CD4-positive, alpha-beta T cell treated with Interleukin-4 for 1 hour (primary cell): ENCODE measurements at places on chromosomes 12 and 14.

DNA sequence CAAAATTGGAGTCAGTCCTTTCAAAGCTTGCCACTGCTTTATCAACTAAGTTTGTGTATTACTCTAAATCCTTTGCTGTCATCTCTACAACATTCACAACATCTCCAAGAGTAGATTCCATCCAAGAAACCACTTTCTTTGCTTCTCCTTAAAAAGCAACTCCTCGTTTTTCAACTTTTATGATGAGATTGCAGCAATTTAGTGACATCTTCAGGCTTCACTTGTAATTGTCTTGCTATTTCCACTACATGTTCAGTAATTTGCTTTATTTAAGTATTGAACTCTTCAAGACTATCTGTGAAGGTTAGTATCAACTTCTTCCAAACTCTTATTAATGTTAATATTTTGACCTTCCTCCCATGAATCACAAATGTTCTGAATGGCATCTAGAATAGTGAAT is 747.9 kb downstream of the TMTC2 start:
- no peak for DNase-seq

DNA sequence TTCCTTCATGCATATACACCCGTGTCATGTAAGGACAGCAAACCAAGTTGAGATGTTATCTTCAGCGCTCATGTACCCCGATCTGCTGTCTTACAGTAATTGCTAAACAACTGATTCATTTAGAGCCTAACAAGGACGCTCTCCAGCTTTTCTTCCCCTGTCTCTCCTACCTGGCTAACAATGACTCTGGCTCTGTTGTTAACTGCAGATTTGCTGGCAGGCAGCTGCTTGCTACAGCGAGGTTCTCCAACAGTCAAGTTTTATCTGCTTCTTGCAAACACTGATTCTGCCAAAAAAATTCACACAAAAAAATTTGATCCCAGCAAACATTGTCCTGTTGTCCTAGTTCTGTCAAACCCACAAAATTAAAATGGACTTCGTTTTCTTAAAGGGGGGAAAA is 101.6 kb downstream of the OTX2 start:
- DNase-seq: no peak

- no peak for DNase-seq
Measured at GRCh38 chr12:19299765-19300164, 139.5 kb upstream of the AEBP2 start.

DNA sequence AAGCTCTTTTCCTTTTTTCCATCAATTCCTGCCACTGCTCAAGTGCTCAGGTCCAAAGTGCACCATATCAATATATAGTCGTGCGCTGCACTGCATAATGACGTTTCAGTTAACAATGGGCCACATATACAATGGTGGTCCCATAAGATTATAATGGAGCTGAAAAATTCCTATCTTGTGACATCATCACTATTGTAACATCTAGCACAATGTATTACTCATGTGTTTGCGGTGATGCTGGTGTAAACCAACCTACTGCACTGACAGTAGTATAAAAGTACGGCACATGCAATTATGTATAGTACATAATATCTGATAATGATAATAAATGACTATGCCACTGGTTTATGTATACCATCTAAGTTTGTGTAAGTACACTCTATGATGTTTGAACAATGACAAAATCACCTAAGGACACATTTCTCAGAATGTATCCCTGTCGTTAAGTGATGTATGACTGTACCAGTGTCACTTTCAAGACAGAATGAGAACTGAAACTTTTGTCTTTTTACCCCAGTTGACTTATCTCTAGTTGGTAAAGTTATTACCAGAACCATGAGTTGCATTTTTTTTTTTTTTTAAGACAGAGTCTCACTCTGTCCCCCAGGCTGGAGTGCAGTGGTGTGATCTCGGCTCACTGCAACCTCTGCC is 53.7 kb upstream of the INSM2 start:
- DNase-seq: no peak

DNA sequence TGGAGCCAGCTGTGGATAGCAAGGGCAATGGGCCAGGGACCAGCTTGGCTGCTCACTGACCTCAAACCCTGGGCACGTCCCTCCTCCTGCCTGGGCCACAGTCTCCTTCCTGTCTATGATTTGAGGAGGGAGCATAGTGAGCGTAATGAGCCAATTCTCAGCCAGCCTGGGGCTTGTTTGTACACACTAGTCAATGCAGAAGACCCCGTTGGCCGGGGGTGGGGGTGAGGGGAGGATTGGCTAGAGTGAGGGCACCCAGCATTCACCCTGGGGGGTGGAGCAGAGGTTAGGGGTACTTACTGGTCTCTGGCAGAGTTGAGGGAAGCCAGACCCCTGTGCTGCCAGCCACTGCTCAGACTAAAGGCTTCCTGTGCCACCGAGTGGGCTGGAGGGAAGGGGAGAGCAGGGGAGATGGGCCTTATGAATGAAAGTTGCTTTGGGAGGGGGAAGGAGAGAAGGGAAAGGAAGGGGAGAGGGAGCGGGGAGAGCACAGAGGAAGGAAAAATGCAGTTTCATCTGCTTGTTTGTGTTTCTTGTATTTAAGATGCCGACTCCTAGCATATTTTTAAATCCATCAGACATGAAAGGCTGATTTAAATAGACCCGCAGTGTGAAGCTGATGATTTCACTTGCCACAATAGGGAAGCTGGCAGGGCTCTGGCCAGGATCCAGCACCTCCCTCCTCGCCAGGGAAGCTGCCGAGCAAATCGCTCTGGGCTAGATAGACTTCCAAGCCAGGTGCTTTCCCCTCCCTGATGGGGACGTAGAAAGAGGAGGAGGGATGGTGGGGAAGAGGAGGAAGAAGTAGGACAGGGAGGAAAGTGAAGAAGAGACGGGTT is 114.0 kb downstream of the PRMT8 start:
- no peak for DNase-seq

GRCh38 chr12:117507548-117507947 is 146.1 kb upstream of the NOS1 start:
- no peak for DNase-seq

GRCh38 chr14:99696929-99697328 is 12.8 kb downstream of the CYP46A1 start:
- DNase-seq: no peak

- no peak for DNase-seq
Measured at GRCh38 chr14:32009221-32009975, 67.7 kb upstream of the ARHGAP5 start.

DNA sequence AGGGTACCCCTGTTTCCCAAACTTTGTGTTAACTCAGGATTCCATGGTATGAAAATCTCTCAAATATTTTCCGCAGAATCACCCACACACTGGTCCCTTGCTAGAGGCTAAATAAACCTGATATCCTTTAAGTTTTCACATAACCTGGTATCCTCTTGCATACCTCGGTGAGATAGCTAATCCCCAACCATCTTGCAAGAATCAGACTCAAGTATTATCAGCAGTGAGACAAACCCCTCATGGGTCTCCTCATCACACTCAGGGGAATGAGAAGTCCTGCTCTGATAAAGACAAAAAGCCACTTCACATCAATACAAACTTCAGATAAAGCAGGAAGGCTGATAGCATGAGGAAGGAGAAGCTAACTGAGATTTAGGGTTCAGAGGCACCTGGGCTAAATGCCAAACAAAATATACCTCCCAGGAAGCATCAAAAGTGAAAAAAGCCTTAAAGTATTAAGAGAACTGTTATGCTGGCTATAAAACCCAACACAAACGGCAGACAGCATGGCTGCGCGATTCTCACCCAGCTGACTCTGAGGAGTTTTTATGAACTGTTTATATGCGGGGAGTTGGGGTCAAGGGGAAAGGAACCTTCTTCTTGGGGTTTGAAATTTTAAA is 96.5 kb downstream of the FOXN3 start:
- no peak for DNase-seq

GRCh38 chr12:65885312-65885711 is 61.0 kb downstream of the HMGA2 start:
- no peak for DNase-seq

- no peak for DNase-seq
Measured at GRCh38 chr12:85580562-85581168, 255.5 kb downstream of the RASSF9 start.

GRCh38 chr14:66015071-66015780 is 470.9 kb upstream of the CCDC196 start:
- DNase-seq: no peak

DNA sequence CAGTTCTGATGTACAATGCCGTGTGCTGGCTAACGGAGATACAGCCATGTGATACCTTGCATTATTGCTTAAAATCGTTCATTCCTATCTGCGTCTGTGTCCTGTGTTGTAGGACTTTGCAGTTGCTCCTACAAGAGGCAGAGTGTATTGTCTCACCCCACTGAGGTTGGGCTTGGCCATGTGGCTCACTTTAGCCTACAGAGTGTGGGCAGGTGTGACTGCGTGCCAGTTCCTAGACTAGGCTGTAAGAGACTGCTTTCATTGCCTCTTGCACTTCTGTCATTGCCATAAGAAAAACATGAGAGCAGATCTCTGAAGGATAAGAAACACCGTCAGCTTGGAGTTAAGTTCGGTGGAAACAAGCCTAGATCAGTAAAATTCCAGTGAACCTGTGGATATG is 197.7 kb upstream of the CRY1 start:
- DNase-seq: no peak

DNA sequence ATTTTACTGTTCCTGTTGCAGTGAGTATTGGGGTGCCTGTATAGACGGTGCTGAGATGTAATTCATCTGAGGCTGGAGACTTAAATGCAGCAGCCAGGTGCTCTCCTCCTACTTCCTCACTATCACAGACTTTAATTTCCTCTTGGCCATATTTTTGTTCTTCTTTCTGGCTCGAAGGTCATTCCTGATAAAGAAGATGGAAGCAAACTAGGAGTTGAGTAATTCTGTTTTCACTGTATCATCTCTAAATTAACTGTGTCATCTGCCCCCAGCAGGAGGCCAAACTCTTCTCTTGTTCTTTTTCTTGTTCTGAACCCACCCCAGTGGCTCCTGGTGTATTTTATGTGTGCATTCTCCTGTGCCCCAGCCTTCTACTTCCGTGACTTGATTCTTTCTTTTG is 141.7 kb upstream of the ARHGAP5 start:
- no peak for DNase-seq

- no peak for DNase-seq
Measured at GRCh38 chr12:40775661-40776060, 83.4 kb downstream of the CNTN1 start.

- DNase-seq: no peak
Measured at GRCh38 chr12:105930557-105931503, 207.9 kb downstream of the NUAK1 start.

DNA sequence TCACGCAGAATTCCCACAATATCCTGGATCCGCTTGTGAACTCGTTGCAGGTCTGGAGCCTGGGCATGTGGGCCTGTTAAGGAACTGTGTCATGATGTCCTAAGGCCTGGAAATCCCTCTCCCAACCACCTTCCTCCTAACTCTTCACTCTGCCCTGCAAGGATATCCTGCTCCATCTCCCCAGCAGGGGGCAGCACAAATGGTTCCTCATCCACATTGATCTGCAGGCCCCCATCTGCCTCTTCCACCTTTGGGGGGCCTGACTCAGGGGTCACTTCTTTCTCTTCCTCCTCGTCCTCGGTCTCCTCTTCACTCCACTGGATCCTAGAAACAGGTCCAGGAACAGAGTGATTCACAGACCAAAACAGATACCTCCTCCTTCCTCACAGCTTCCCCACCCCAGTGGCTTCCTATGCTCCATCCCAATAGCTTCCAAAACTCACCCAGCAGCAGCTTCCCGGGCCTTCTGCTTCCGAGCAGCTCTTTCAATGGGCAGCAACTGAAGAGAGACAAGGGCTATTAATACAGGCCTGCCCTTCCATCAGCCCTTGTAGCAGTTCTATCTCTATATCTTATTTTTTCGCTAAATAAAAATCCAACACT is 4.5 kb downstream of the NOP2 start:
- DNase-seq: peak; percentile 61

DNA sequence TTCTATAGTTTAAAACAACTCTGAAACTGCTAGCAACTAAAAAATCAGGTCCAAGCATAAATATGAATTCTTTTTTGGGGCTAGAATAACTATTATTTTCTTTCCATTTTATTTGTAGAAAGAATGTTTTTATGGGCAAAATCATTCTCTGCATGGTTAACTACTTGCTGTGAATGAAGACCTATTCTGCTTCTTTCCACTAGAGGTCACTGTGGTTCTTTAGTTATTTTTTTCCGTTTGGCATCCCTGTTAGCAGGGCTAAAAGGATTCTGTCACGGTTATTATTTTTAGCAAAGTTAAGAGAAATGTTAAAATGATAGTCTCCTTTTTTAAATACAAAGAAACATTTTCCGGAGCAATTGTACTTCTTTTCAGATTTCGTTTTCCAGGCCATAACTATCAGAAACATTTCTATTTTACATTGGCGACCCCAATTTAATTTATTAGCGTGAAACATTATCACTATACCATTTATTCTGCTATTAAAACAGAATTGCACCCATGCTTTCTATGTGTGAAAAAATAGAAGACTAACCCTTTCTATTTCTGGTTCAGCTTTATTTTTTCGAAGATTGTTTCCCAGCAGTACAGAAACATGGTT is 404.8 kb downstream of the ATP23 start:
- DNase-seq: no peak

- DNase-seq: no peak
Measured at GRCh38 chr12:123681605-123682004, 10.7 kb downstream of the TCTN2 start.

DNA sequence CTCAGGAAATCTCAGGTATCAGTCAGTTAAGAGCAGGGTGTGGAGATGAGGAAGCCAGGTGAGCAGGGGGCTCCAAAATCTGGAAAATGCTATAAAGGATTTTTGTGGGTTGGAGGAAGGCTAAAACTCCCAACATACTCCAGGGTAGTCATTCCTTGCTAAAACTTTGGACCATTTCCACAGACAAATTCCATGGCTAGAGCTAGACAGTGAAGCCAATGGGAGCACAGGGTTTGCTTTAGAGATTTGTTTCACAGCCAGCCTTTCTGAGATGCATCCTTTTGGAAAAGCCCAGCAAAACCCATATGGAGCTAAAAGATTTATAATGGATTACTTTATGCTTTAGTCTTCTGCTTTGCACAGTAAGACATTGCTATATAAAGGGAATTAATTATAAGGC is 146.5 kb downstream of the SAMD4A start:
- DNase-seq: no peak

- no peak for DNase-seq
Measured at GRCh38 chr14:69819607-69820006, 22.6 kb upstream of the SLC10A1 start.

DNA sequence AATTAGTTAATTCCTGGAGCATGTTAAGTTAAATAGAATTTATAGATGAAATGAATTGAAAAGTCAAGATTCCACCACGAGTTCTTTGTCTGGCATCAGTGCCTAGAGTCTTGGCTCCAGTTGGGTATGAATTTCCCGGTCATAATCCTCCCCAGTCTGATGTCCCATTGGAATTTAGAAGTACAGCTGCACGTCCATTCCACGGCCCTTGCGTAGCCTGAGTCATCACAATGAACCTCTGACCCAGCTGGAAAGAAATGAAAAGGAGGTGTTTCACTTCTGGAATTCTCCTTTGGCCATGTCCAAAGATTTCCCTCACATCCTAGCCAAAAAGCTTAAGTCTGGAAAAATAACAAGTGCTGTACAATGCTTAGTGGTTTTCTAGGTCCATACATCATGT is 122.7 kb downstream of the KICS2 start:
- DNase-seq: no peak

GRCh38 chr14:98960617-98961013 is 311.4 kb downstream of the BCL11B start:
- DNase-seq: no peak
